Hypothalamus (tissue), 51 donors: ENCODE measurements at places on chromosomes 1 and 21.

DNA sequence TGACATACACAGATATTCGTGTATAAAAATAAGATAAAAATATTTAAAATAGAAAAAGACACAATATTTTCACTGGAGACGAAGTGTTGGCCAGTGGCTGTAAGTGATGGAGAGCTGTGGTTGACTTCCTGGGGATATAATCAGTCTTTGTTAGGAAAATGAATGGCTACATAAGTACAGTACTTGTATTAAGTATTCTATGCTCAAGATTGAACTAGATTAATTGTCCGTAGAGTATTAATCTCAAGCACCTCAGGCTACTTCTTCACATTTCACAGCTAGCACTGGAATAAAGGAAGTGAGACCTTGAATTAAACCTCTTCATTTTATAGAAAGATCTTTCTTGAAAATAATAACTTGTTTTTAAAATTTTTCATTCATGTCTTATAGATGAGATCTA, 39.0 kb upstream of the RGS5 start:
- no peak for DNase-seq

DNA sequence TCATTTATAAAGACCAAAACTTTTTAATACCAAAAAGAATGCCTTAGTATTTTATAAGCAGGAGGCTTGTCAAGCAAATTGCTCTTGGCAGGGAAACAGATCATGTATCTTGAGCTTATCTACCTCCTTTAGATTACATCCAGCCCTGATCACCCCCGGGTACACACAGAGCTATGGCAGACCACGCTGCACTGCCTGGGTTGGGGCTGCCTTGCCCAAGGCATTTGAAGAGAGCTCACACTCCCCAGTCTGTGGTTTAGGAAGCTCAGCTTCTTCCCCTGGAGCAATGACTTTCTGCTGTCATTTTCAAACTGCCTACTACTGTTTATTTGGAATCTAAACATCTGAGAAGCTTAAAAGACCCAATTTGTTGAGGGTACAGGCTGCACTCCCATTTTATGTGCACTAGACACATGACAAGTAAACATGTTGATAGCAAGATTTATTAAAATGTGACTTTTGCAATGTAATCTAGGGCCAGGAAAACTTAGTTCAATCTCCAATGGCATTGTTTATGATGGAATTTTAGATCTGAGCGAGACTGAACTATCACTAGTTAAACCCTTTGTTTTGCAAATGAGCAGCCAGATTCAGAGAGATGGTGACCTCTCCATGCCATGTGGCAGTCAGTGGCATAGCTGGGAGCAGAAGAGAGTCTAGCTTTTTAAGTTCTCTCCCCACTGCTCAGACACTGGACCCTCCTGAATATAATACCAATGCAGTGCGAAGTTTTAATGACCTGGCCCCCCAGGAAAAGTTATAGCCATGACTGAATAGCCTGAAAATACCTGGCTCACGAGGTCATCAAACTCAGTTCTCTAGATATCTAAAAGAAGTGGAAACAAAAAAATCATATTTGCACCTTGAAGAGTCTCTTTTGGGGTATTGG, 214.9 kb downstream of the HLX start:
- DNase-seq = no peak

DNA sequence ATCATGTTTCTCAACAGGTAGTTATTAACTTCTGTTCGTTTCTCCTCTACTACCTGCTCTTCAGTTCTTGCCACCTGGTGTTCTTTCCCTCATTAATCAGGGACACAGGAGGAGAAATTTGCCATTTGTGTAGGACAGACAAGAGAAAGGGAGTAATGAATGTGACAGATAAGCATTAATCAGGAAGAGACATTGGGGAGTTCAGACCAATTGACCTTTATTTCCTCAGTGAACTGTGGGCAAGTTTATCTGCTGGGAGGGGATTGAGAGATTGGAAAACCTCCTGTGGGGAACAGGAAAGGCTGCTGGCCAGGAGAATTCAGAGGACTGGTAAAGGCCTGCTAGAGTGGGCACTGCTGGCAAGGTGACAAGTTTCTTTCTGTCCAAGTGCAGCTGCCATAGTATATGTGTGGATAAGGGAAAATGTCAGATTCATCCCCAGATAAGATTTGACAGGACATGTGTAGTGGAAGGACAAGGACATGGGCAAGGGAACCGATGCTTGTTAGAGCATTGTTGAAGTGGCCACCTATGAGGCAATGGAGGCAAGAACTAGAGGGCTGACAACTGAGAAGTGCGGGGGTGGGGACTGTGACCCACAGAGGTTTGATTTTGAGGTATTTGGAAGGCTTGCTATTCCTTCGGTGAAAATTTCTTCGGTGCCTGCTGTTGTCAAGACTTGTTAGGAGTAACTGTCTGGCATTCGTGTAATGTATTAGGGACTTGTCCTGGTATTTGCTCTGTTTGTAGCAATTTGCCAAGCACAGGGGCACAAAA, 12.6 kb downstream of the SZT2 start:
- no peak for DNase-seq

DNA sequence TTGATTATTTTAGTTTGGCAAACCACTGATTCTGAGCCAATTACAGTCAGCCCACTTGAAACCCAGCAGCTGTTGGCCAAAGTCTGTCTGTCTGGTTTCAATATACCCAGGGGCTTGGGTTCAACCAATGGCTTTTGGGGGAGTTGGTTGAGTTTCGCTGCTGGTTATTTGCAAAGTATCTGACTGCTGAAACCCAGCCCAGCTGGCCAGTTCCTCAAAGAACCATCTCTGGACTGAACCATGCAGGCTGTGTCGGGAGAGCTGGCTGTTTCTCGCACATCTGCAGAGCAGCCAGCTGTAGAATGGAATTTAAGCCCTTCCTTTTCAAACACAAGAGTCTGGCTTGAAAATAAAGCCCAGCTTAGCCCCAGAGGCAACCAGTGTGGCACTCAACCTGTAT, 66.0 kb upstream of the PAX7 start:
- DNase-seq = no peak

- no peak for DNase-seq
Measured at GRCh38 chr21:46213620-46214286, 14.8 kb downstream of the LSS start.

DNA sequence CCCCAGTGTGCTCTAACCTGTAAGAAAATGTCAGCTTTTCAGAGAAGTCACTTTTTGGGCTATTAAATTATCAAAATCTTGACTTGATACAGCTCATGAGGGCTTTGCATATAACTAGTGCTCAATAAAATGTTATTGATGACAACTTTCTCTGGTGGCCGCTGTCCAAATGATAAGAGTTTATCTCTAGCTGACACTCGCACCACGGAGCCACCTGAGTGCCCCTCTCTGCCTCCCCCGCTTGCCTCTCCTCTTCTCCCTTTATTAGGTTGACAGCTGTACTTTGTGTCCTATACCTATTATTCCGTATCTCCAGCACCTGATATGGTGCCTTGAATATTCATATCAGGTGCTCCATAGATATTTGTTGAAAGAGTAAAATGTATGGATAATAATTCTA, 82.8 kb downstream of the PHTF1 start:
- DNase-seq = no peak

DNA sequence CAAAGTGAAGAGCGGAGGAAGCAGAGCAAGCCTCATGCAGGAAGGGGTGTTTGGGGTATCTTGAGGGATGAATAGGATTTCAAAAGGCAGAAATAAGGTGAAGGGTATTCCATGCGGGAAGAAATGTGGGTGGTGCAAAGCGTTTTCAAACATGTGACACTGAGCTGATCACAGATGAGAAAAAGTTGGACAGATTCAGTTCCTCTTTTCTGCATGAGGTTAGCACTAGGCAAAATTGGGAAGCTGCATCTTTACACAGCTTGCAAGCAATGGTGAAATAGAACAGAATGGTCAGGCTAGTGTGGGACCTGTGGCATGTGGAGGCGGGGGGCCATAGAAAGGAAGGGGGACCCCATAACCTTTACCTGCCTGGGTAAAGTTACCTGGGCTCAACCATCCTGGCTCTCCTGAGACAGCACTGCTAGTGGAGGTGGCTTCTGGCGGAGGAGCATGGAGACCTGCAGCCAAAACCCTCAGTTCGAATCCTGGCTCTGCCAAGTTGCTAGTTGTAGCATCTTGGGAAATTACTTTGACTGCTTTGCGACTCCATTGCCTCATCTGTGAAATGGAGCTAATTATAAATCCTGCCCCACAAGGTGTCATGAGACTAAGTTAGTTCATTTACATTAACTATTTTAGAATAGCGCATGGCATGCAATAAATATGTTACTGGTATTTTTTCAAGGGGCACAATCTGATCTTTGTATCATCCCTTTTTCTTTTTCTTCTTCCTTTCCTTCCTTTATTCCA, 16.4 kb downstream of the KCNA10 start:
- no peak for DNase-seq

DNA sequence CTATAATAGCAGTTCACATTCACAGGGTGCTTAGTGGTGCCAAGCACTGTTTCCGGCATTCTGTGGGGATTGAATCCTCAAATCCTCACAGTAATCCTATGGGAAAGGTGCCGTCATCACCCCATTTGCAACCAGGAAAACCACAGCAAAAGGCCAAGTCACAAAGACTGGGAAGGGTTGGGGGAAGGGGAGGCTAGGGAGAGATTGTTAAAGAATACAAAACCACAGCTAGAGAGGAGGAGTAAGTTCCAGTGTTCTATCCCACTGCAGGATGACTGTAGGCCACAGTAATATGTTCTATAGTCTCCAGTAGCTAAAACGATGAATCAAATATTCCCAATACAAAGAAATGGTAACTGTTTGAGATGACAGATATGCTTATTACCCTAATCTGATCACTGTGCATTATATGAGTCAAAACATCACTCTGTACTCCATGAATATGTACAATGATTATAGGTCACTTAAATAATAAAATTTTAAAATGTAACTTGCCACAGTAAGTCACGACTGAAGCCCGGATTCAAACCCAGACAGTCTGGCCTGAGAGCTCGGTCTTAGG, 256.8 kb downstream of the TOMM20 start:
- no peak for DNase-seq

DNA sequence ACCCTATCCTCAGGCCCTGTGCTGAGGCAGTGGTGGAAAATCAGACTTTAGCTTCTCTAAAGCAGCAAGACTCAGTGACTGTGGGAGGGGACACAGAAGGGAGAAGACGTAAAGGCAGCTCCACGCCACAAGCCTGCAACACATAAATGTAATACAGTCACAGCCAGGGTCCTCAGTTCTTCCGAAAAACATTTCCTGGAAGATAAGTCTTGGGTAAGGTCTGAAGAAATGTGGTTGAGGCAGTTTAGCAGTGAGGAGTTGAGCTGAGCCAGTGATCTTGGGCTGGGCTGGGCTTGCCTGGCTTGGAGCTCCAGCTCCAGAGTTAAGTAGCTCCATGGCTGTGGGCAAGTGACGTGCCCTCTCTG, 127.8 kb upstream of the ADAR start:
- no peak for DNase-seq
